MCF 10A (cell line): ENCODE measurements at places on chromosomes 11 and 22. TPM values are rescaled to one million over a fixed set of nuclear protein-coding genes. Genes with fewer than 3 reads are reported as not detected.

NLRP14 gene
- total RNA-seq: not detected in 2 replicates

GRM5 gene
- total RNA-seq: not detected in 2 replicates

BDNF gene
- total RNA-seq: 2.8 and 6.3 TPM in 2 replicates

CEND1 gene
- total RNA-seq: not detected in 2 replicates

TP53I11 gene
- 14.8 and 17.7 TPM in 2 replicates for total RNA-seq

KRTAP5-9 gene
- total RNA-seq: not detected in 2 replicates

OLFML1 gene
- total RNA-seq: not detected in 2 replicates

IL17RA gene
- 11.5 and 11.9 TPM in 2 replicates for total RNA-seq

INS gene
- total RNA-seq: not detected in 2 replicates

YPEL4 gene
- total RNA-seq: 0.16 TPM in 1 of 2 replicates, not detected in the other

TTC12 gene
- total RNA-seq: 30.5 and 41.3 TPM in 2 replicates

CEP126 gene
- total RNA-seq: 3.1 and 4.3 TPM in 2 replicates

SHISA8 gene
- total RNA-seq: not detected in 2 replicates

GUCY1A2 gene
- 0.09 and 0.12 TPM in 2 replicates for total RNA-seq
